ENCODE measurements at places on chromosomes 4 and X. TPM values are rescaled to one million over a fixed set of nuclear protein-coding genes. Genes with fewer than 3 reads are reported as not detected.

DNA sequence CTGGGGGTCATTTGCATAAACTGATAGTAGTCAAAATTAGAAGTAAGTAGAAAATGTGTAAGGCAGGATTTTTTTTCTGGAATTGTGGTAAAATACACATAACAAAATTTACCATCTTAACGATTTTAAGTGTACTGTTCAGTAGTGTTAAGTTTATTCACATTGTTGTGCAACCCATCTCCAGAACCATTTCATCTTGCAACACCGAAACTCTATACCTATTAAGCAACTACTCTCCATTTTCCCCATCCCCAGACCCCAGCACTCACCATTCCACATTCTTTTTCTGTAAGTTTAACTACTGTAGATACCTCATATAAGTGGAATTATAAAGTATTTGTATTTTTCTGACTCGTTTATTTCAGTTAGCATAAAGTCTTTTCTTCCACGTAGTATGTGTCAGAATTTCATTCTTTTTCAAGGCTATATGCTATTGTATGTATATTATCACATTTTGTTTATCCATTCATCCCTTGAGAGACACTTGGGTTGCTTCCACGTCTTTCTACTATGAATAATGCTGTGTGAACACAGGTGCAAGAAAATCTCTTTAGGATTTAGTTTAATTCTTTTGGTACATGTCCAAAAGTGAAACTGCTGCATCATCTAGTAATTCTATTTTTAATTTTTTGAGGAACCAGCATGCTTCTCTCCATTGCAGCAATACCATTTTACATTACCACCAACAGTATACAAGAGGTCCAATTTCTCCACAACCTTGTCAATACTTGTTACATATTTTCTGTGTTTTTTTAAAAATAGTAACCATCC, 39.1 kb upstream of the NSUN7 start:
- no peaks in the 10 kb centered on the region for H3K36me3 ChIP-seq
- DNase-seq = no peak
- no peak overlapping the region for H3K27ac ChIP-seq
- no peaks in the 10 kb centered on the region for H3K27me3 ChIP-seq
- no peaks in the 10 kb centered on the region for H3K4me1 ChIP-seq

GRCh38 chrX:71935476-71935875, 24.8 kb downstream of the NHSL2 start:
- H3K27me3 ChIP-seq = peaks cover 53% of the 10 kb centered on the region
- no peaks in the 10 kb centered on the region for H3K36me3 ChIP-seq
- H3K4me1 ChIP-seq = no peaks in the 10 kb centered on the region
- peak; percentile 53 for DNase-seq

DNA sequence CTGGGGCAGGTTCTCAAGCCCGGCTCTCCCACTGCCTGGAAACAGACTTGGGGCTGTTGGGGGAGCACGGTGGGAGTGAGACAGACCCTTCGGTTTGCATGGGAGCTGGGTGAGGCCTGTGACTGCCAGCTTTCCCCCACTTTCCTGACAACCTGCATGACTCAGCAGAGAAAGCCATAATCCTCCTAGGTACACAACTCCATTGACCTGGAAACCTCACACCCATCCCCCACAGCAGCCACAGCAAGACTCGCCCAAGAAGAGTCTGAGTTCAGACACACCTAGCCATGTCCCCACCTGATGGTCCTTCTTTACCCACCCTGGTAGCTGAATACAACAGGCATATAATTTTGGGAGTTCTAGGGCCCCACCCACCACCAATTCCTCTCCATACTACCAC, 57.6 kb upstream of the UBQLN2 start:
- no peaks in the 10 kb centered on the region for H3K4me1 ChIP-seq
- H3K36me3 ChIP-seq = no peaks in the 10 kb centered on the region
- no peak overlapping the region for H3K4me3 ChIP-seq
- no peaks in the 10 kb centered on the region for H3K27me3 ChIP-seq

DNA sequence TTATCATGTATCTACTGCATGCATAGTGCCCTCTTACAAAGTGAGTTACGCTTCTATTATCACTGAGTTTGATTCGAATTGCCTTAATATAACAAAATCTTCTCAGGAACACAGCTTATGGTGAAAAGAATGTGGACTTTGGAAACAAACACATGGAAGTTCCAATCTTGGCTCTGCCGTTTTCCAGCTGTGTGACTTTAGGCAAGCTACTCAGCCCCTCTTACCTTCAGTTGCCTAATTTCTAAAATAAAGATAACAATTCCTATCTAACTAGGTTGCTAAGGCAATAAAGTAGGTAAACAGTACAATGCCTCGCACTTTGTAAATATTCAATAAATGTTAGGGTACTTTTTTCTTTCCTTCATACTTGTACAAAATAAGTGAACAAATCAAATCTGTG, 104.0 kb upstream of the GRIA3 start:
- DNase-seq = no peak
- no peak overlapping the region for H3K4me3 ChIP-seq
- H3K4me1 ChIP-seq = no peaks in the 10 kb centered on the region
- H3K36me3 ChIP-seq = no peaks in the 10 kb centered on the region
- H3K27ac ChIP-seq = no peak overlapping the region

DNA sequence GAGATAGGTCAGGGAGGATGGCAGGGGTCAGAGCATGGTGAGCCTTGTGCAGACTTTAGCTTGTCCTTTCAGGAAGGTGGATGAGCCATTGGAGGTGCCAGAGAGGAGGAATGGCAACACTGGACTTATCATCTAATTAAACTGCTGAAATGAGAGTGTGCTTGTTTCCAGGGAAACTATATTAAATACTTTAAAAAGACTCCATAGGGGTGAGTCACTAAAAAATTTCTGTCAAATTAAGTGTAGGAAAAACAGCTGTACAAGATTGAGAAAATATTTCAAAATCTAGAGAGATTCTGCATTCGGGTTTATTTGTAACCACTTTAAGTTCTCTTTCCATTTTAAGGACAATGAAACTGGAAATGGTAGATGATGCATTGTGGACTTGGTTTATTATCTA, 11.4 kb downstream of the FRAS1 start:
- no peak for DNase-seq
- H3K4me3 ChIP-seq = no peak overlapping the region
- H3K4me1 ChIP-seq = peaks cover 9% of the 10 kb centered on the region
- H3K27me3 ChIP-seq = no peaks in the 10 kb centered on the region
- no peaks in the 10 kb centered on the region for H3K36me3 ChIP-seq

DNA sequence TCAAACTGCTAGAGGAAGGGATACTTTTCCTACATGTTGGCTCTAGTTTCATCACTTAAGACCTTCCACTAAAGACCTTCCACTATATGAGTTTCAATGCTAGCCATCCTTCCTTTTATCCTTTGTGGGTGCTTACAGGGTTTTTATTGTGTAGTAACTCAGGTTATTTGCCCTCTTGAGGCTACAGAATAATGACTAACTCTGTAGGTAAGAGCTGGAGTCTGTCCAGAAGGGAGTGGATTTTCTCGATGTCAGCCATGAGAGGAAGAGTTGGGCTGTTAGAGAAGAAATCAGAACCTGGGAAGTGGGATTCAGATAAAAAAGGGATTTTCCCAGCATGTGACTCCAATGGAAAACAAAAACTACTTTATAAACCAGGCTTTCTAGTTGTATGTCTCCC, 27.5 kb upstream of the HERC5 start:
- H3K27ac ChIP-seq = no peak overlapping the region
- no peaks in the 10 kb centered on the region for H3K4me1 ChIP-seq
- H3K27me3 ChIP-seq = no peaks in the 10 kb centered on the region
- no peaks in the 10 kb centered on the region for H3K36me3 ChIP-seq
- no peak overlapping the region for H3K4me3 ChIP-seq
- DNase-seq = no peak

DNA sequence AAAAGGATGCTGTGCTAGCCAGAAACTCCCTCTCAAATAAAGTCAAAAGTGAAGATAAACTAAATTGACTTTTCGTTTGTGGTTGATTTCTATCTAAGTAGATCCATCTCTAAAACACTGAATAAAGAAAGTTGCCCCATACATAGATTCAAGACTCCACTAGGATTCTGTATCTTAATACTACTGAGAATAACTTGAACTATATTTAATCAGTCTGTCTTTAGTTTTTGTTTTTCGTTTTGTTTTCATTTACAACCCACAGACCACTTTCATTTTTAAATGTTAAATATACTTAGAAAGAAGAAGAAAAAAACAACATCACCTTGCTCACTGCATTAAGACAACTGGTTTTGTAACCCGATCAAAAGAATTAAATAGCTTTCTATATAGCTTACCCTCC, 655.0 kb downstream of the RPA4 start:
- DNase-seq = no peak
- no peak overlapping the region for H3K4me3 ChIP-seq
- H3K27ac ChIP-seq = no peak overlapping the region
- no peaks in the 10 kb centered on the region for H3K27me3 ChIP-seq

DNA sequence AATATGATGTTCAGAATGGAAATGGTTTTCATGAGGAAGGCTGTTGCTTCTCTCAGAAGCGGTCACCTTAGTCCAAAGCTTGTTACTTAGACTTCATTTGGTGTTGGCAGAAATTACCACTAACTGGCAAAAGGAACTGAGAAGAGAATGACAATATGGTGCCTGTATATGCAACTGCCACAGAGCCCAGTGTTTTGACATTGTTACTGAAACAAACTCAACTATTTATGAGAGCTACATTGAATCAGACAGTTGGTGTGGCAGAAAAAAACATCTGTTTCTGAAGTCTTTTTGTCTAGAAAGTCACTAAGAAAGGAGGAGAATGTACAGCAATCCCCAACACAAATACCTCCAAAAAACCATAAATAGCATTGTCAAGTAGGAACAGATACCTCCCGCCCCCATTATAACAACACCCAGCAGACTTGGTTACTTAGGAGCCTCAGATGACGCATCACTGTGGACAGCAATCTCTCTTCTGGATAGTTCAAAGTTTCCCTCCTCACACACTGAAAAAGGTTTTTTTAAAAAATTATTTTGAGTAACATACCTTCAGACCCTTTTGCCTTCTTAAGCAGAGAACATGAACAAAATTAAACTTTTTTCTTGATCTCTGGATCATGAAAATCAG, 92.2 kb downstream of the MAML3 start:
- H3K36me3 ChIP-seq = no peaks in the 10 kb centered on the region
- no peak overlapping the region for H3K4me3 ChIP-seq
- H3K27me3 ChIP-seq = no peaks in the 10 kb centered on the region
- no peak overlapping the region for H3K27ac ChIP-seq
- peaks cover 16% of the 10 kb centered on the region for H3K4me1 ChIP-seq
- no peak for DNase-seq

- DNase-seq = no peak
- H3K27ac ChIP-seq = no peak overlapping the region
- H3K4me3 ChIP-seq = no peak overlapping the region
- H3K36me3 ChIP-seq = no peaks in the 10 kb centered on the region
- peaks cover 3% of the 10 kb centered on the region for H3K27me3 ChIP-seq
These were observed 45.9 kb downstream of the FAM53A start for GRCh38 chr4:1638272-1638598.

- no peak overlapping the region for H3K27ac ChIP-seq
- no peaks in the 10 kb centered on the region for H3K4me1 ChIP-seq
- H3K36me3 ChIP-seq = no peaks in the 10 kb centered on the region
These were observed 109.5 kb downstream of the FRAS1 start for GRCh38 chr4:78166622-78167021.

- no peak overlapping the region for H3K27ac ChIP-seq
- no peaks in the 10 kb centered on the region for H3K36me3 ChIP-seq
- H3K27me3 ChIP-seq = no peaks in the 10 kb centered on the region
- no peak overlapping the region for H3K4me3 ChIP-seq
- H3K4me1 ChIP-seq = no peaks in the 10 kb centered on the region
- no peak for DNase-seq
These were observed 90.2 kb upstream of the UNC5C start for GRCh38 chr4:95638920-95639501.

DNA sequence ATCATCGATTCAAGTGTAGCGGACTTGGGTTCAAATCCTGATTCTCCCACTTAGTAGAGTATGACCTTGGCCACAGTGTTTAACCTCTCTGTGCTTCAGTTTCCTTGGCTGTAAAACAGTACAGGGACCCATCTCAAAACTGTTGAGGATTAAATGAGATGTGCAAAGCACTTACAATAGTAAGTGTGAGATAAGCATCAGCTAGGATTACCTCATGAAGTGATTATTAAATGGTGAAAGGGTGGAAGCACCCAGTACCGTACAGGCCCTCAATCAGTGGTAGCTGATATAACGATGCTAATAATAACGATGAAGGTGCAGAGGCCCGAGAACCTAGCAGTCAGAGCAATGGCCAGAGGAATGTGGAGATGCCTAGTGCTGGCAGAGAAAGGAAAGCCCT, 45.1 kb downstream of the PRPS1 start:
- H3K36me3 ChIP-seq = no peaks in the 10 kb centered on the region
- DNase-seq = no peak
- peak overlapping the region; percentile 83 for H3K27ac ChIP-seq
- peaks cover 24% of the 10 kb centered on the region for H3K4me1 ChIP-seq
- no peak overlapping the region for H3K4me3 ChIP-seq

DNA sequence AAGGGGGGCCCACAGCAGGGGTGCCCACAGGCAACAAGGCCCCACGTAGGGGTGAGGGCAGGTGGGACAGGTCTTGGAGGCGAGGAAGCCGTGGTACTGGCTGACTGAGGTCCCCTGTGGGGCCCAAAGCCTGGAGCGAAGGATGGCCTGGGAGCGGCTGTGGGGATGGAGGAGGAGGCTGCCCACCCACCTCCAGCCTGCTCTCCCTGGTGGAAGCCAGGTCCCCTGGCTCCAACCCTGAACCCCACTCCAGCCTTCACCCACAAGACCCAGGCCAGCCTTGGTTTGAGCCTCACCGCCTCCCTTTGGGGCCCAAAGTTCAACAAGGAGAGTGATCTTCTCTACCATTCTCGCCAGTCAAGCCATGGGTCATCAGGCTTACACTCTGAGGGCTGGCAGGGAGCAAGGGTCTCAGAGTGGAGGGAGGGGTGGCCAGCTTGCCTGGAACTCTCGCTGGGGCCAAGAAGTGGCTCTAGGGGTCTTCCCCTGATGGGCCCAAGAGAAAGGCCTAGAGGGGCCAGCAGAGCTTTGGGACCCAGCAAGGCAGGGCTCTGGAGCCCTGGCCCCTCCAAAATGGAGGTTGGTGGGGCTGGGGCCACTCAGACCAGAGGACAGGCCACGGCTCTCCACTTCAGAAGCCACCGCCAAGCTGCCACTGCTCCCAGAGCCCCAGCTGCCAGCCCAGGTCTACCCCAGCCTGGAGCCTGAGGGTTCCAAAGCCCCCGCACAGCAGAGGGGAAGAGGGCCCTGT, 5.0 kb downstream of the PNCK start:
- DNase-seq = no peak
- H3K4me3 ChIP-seq = no peak overlapping the region
- H3K27ac ChIP-seq = no peak overlapping the region

The OPRPN gene
- not detected for total RNA-seq

The TMPRSS11D gene
- not detected for total RNA-seq

The CLDN34 gene
- total RNA-seq = not detected

The TMPRSS11A gene
- not detected for total RNA-seq

The MAGEB16 gene
- total RNA-seq = not detected

The MAGEA11 gene
- not detected for total RNA-seq

The CPE gene
- total RNA-seq = 34.8 TPM

The CCNA2 gene
- total RNA-seq = 0.18 TPM

The ARX gene
- total RNA-seq = 4.6 TPM

The GPR143 gene
- total RNA-seq = not detected

The ADH5 gene
- 75.1 TPM for total RNA-seq

The LDOC1 gene
- total RNA-seq = 1.8 TPM
